A673 (cell line): ENCODE measurements at places on chromosomes 1 and 21.
A peak's percentile ranks its signal among the peaks of the same experiment; 100 is the strongest.

DNA sequence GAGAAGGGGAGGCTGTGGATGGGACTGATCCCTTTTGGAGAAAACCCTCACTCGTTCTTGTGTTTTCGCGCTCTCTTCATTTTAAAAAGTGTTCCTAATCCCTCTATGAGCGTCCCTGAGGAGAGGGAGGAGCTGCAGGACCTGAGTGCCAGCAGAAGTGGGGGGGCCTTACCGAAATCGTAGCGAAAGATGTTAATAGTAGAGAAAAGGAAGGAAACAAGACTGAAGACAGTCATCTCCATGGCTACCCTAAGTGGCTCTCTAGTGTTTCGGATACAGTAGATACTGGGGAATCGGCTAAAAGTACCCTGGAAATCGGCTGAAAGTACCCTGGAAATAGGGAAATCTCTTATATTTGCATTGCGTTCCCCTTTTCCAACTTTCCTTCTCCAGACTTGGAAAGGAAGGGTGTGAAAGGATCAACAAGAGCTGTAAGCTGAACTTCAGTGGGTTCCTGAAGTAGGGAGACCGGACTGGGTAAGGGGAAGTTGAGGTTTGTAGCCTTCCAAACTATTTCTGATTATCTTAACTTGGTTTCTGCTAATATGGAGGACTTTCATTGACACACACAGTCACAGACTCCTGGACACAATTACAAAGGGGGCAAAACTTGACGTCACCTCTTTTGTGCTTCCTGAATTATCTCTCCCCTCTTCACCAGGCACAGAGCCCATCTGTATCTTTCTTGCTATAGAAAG, 486 bp upstream of the DSTYK start:
- no peak for DNase-seq

GRCh38 chr1:240619906-240620621, 8.1 kb upstream of the GREM2 start:
- DNase-seq: no peak

DNA sequence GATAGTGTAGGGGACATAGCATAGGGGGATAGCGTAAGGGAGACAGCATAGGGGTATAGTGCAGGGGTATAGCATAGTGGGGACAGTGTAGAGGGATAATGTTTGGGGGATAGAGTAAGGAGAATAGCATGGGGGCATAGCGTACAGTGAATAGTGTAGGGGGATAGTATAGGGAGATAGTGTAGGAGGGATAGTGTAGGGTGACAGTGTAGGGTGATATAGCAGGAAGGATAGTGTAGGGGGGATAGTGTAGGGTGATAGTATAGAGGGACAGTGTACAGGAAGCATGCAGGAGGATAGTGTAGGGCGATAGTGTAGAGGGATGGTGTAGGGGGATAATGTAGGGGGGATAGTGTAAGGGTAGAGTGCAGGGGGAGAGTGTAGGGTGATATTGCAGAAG, 11.7 kb upstream of the ARF1 start:
- DNase-seq: no peak

DNA sequence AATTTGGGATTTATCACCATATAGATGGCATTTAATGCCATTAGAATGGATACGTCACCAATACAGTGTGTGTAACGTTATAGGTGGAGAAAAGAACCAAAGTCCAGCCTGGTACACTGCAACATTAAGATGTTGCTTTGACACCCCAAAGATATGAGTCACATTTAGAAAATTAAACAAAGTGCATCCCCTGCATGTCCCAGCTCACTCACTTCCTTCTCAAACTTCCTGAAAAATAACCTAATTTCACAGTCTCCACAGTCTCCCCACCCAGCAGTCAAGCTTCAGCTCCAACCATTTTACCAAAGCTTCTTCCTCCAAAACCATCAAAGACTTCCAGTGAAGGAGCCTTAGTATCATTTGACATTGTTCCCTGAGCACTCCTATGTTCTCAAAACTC, 111.9 kb downstream of the OMA1 start:
- peak; percentile 19 for DNase-seq

DNA sequence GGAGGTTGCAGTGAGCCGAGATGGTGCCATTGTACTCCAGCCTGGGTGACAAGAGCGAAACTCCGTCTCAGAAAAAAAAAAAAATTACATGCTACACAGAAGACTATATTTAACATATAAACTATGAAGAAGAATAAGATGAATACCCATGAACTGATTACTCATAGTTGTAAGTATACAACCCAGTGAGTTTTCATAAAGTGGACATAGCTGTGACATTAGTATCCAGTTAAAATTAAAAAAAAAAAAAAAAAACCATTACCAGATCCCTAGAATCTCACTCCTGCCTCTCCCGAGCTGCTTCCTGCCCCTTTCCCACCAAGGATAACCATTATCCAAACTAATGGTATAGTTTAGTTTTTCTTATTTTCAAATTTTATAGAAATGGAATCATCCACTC, 37.4 kb downstream of the UBE4B start:
- no peak for DNase-seq
